Posterior vena cava (tissue), 2 donors: ENCODE measurements at places on chromosomes 7 and 10.

GRCh38 chr10:37490266-37490665 lies 364.9 kb downstream of the ANKRD30A start:
- DNase-seq = no peak

DNA sequence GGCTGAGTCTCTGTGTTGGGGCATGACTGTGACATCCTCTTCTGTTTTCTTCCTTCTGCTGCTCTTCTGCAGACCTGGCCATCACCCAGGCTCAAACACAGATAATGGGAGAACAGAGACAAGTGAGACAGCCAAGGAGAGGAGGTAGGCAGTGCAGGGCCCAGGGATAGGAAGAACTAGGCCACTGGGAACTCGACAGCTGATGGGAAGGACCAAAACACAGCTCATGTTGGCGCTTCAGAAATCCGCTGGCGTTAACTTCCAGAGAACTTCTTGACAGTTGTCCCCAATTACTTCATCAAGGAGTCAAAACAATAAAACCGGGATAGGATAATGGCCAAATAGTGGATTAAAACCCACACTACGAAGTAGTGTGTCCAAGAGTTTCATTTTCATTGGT lies 97.0 kb upstream of the PALS2 start:
- DNase-seq = no peak

- no peak for DNase-seq
Observed at GRCh38 chr10:71772832-71773220, 494 bp downstream of the VSIR start.

- DNase-seq = no peak
Observed at GRCh38 chr7:105591522-105591921, 10.2 kb upstream of the EFCAB10 start.

DNA sequence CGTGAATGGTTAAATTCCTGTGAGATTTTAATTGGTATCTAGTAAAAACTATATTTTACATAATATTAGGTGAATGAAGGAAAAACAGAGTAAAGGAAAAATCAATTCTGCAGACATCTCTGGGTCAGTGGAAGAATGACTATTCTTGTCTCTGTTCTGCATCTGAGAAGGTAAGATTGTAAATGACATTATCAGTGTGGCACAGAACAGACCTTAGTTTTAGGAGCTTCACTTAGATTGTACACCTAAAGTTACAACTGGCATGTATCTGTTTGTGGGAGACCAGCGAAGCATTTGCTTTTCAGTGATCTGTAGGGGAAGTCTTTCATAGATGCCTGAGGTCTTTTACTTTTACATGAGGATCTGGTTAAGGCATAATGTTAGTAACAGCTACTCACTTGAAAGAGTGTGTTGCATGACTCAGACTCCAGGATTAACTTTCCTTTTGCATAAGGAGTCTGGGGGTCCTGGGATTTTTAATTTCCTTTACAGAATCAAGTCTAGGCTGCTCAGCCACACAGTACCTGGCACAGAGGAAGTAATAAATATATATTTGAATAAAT lies 56.2 kb downstream of the JMJD1C start:
- no peak for DNase-seq

DNA sequence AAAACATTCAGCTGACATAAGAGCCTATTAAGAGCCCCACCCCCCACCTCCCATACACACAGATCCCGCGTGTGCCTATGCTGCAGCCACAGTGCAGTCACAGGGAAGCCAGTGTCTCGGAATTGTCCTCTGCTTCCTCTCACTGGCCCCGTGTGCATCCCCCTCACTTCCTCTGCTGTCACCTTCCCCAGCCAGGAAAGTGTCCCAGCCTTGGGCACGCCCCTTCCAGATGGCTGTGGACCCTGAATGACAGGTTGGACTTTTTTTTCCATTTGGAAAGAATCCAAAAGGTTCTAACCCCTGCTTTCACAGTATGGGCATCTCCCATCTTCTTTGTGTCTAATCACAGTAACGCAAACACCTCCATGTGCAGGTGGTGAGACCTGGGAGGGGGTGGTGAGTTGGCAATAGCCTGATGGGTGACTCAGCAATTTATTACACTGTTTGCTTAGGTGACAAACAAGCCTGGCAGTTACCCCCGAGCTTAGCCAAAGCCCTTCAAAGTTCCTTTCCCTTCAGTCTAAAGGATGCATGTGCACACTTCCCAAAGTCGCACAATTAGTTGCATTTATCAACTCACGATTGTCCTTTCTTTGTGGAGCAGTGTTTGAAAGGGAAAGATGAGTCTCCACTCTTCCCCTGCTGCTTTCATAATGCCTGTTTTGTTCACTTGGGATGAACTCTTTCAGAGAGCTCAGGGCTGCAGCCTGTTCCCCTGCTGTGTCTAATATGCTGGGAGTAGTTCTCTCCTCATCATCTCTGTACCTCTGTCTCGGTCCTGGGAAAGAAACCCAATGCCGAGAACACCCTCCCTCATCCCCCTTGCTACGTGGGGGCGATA lies 67.5 kb upstream of the EFCAB10 start:
- DNase-seq = no peak

GRCh38 chr7:2198760-2199159 lies 34.0 kb downstream of the MAD1L1 start:
- no peak for DNase-seq

GRCh38 chr10:79438699-79439085 lies 6.7 kb downstream of the ZCCHC24 start:
- DNase-seq = no peak

DNA sequence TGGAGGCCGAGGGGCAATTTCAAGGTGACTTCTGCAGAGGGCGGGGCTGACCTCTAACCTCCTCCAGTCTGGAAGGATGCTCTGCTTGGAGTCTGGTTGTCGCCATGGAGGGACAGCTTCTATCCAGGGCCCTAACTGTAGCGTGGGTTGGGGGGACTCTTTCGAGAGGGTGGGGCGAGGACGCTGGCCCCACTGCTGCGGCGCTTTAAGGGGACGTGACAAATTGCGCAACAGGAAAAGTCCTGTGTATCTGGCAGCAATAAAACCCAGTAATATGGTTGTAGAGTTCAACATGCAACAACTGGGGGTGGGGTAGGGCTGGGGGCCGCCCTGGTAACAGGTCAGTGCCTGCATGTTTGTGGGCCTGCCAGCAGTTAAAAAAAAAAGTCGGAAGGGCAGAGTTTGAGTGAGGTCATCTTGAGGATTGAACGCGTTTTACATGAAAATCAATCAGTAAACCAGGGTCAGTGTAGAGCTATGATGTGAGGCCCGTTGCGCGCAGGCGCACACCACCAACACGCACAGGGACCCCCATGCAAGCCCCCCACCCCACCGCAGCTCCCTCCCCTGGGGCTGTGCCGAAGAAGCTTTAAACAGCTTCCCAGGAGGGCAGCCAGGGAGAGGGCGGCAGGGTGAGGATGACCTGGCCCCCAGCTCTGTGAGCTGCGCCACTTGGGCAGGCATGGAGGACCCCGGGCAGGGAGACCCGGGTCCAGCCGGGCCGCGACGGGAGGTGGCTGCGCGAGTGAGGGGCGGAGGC lies 4.3 kb downstream of the SHH start:
- DNase-seq = peak; percentile 72

GRCh38 chr7:129569811-129570215 lies 41.7 kb upstream of the NRF1 start:
- DNase-seq = no peak

- DNase-seq = no peak
Observed at GRCh38 chr10:3077940-3078630, 10.7 kb downstream of the PFKP start.

- no peak for DNase-seq
Observed at GRCh38 chr10:50508315-50509051, 115.3 kb downstream of the SGMS1 start.
